ENCODE measurements at places on chromosomes 2 and 18.

DNA sequence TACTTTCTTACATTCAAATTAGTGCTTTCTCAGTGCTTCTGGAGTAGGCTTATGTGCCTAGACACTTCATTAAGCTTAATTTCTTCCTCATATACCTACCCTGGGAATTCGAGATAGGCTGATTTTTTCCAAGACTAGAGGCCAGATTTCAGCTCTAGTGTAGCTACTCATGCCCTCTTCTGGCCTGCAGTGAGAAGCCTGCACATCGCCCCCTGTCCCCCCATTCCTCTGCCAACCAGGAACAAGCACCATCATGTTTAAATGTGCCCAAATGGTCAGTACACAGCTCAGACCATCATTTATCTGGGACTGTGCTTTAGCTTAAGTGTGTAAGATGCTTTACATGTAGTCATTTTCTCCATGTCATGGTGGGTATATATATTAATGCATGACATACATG lies 1218.8 kb upstream of the LRRTM1 start:
- DNase-seq = no peak

- no peak for DNase-seq
Observed at GRCh38 chr2:173989884-173990215, 24.7 kb upstream of the SP3 start.

GRCh38 chr2:70851704-70852103 lies 16.1 kb upstream of the CD207 start:
- no peak for DNase-seq

GRCh38 chr18:61154866-61155265 lies 178.4 kb upstream of the CDH20 start:
- no peak for DNase-seq

- DNase-seq = no peak
Observed at GRCh38 chr18:22152093-22152492, 17.3 kb upstream of the GATA6 start.

- DNase-seq = no peak
Observed at GRCh38 chr2:88813612-88814011, 122.1 kb downstream of the RPIA start.

GRCh38 chr2:105032476-105032875 lies 5.4 kb upstream of the MRPS9 start:
- DNase-seq = no peak

DNA sequence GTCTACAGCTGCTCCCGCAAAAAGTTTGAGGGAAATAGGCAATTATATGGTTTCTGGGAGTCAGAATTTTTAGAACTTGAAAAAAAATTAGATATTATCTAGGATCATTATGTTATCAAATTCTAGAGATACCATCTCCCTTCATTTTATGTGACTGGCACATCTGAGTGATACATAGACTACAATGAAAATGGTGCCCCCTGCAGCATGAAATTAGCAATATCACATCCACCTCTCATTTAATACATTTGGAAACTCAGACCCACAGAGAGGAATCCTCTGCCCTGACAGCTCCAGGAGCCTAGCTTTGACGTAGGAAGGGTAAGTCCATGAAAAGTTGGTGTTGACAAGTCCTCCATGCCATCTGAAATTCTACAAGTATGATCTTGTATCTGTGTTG lies 381.6 kb downstream of the SUCLG1 start:
- no peak for DNase-seq
